Cortex of kidney (tissue), 1 donor: ENCODE measurements at places on chromosomes 16 and 17.

DNA sequence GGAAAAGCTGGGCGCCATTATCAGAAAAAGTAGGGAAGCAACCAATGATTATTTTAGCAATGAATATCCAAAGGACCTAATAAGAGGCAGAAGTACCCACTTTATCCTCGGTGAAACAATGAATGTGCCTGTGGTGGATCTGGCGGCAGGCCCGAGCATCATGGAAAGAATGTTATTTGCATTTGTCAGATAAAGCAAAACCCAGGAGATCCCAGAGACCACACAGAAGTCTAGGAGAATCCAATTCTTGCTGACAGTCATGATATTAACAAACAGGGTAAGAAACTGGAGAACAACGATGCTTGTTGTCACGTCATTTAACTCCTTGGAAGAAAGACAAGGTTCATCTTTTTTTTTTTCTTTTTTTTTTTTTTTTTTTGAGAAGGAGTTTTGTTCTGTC lies 12.0 kb upstream of the TNRC6A start:
- no peak for DNase-seq

DNA sequence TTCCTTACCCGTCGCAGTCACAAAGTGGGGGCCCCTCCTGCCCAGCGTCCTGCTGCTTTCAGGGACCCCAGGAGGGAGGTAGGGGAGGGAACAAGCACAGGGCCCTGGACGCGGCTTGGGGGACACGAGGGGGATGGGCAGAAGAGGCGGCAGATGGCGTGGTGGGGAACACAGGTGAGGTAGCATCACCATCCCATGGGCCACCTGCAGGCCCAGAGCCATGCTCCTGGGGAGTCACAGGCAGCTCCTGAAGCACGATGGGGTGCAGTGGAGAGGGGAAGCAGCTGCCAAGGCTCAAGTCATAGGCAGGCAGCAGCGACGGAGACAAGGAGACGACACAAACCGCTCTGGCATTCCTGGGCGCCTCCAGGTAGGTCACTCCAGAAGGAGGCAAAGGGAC lies 10.8 kb downstream of the UNKL start:
- no peak for DNase-seq

DNA sequence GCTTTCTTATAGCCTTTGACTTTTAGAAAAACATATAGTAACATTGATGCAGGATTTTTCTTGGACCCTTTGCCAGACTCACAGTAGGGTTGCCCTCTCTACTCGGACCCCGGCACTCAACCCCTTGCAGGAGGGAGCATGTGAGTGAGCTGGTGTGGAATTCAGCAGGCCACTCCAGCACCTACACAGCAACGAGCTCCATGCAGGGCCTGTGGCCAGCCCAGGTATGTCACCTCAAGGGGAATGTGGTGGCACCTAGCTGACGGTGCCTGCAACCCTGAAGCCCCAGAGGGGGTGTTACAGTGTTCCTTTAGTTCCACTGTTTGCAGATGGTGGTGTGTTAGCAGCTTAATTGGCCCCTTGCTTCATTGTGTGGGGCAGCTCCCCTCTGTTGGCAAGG lies 414.9 kb downstream of the KCNJ2 start:
- no peak for DNase-seq

DNA sequence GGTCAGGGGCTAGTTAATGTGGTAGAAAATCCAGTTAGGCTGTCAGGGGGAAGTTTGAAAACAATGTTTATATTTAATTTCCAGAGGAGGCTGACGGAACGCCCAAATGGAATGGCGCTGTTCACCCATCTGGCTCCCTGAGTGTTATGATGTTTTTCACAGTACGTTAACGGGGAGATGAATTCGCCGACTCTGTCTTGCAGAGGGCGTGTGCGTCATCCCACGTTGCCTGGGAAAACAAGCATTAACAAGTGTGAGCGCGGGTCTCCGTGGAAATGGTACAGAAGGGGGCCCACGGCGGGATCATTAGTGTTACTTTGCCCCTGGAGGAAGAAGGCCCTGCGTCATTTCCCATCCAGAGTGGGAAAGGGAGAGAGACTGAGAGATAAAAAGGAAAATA lies 29.6 kb downstream of the RGS9 start:
- DNase-seq = no peak

GRCh38 chr16:31003744-31004143 lies 6.7 kb downstream of the STX1B start:
- DNase-seq = no peak

- DNase-seq = no peak
Observed at GRCh38 chr16:66416939-66417700, 10.0 kb upstream of the BEAN1 start.

- DNase-seq = no peak
Observed at GRCh38 chr16:84087466-84088151, 29.1 kb downstream of the MBTPS1 start.

GRCh38 chr17:21286909-21287702 lies 2.6 kb downstream of the MAP2K3 start:
- DNase-seq = no peak

DNA sequence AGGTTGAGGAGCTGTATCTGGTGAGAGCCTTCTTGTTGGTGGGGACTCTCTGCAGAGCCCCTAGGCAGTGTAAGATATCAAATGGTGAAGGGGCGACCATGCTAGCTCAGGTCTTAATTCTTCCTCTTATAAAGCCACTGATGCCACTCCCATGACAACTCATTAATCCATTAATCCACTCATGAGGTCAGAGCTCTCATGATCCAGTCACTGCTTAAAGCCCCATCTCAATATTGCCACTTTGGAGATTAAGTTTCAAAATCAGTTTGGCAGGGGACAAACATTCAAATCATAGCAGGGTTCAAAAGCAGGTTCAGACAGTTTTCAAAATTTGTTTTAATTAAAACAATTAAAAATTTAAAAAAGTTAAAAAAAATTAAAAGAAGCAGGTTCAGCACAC lies 13.1 kb upstream of the SPECC1 start:
- DNase-seq = no peak

DNA sequence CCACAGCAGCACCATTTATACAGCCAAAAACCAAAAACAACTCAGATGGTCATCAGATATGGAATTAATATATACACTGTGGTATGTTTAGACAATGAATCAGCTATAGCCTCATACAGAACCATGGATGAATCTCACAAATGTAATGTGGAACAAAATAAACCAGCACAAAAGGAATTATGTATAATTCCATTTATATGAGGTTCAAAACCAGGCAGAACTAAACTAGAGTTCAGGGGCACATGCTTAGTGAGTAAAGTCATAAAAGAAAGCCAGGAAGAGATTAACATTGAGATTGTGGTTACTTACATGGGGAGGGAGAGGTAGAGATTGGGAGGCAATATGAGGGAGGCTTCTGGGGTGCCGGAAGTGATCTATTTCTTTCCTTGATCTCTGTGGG lies 231.1 kb downstream of the COPRS start:
- no peak for DNase-seq

- no peak for DNase-seq
Observed at GRCh38 chr17:4764595-4764994, 7.1 kb upstream of the TM4SF5 start.

DNA sequence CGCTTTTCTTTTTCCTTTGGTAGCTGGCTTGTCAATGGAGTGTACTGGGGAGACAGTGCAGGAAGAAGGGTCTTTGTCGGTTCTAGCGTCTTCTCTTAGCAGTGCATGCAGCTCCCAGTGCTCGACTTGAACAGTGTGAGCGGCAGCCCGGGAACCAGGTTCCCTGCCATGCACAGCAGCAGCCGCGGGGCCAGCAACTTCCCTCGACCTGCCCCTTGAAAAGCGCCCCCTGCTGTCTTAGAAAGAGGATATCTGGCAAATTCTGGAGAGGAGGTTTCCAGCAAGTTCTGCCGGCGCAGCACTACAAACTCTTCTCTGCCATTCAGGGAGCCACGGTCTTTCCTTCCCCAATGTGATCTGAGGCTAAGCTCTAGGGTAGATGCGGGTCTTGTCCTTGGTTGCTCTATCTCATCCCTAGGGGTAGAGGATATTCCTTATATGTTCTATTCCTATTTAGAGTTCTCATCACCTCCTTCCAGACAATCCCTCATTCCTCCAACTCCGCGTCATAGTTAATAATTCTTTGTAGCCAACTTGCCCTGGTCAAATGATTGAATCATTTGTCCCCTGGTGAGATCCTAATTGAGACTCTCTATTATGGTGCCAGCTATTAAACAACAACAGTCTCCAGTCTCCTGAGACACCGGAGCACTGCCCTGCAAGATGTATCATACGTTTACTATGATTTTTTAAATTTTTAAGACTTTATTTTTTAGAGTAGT lies 451.3 kb downstream of the PMP22 start:
- no peak for DNase-seq

GRCh38 chr17:66782851-66783250 lies 52.1 kb upstream of the CACNG5 start:
- no peak for DNase-seq

GRCh38 chr16:89040391-89040790 lies 53.3 kb upstream of the ACSF3 start:
- DNase-seq = no peak

DNA sequence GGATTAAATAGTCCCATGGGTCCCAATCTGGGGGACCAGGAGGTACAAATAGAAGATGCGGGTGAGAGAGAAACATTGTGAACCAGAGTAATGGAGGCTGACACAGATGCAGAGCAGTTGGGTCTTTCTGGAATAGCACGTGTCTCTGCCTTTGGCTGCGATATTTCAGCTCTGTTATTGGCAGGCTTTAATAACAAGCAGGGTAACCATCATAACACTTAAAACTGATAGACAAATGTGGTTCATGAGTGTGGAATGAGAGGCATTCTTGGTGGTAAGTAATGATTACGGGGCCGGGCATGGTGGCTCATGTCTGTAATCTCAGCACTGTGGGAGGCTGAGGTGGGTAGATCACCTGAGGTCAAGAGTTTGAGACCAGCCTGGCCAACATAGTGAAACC lies 110.3 kb downstream of the SNX29 start:
- no peak for DNase-seq

GRCh38 chr17:50199803-50200456 lies 1.5 kb downstream of the COL1A1 start:
- DNase-seq = no peak

DNA sequence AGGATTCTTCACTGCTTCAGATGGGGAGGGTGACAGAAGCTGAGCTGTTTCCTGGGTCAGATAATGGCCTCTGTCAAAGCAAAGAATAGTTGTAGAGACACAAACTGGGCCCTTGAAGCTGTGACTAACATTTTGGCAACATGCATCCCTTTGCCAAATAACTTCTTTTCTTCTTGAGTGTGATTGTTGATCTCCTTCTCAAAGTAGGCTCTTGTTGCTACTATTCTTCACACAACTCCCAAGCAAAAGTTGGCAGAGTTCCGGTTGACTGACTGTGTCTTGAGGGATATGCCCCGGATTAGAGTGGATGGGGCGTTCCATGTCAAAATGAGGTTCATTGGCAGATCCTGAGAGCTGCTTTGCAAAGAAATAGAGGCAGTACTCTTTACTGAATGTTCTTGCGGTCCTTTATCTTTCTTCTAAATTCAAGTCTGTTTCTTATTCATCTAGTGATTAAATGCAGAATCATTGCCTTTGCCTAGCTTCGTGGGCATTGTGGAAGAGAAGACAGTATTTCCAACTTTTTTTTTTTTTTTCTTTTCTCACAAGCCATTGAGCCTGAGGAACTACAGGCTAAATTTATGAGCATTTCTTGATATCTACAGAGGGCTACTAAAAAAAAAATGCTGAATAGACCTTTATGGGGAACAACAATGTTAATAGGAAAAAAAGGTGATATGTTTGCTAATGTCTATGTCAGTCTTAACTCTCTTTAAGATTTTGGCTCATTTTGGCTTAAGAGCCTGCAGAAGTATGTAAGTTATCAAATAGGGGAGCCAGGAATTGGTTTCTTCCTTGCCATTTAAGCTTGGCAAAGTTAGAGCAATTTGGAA lies 5.8 kb downstream of the WIPF2 start:
- no peak for DNase-seq

DNA sequence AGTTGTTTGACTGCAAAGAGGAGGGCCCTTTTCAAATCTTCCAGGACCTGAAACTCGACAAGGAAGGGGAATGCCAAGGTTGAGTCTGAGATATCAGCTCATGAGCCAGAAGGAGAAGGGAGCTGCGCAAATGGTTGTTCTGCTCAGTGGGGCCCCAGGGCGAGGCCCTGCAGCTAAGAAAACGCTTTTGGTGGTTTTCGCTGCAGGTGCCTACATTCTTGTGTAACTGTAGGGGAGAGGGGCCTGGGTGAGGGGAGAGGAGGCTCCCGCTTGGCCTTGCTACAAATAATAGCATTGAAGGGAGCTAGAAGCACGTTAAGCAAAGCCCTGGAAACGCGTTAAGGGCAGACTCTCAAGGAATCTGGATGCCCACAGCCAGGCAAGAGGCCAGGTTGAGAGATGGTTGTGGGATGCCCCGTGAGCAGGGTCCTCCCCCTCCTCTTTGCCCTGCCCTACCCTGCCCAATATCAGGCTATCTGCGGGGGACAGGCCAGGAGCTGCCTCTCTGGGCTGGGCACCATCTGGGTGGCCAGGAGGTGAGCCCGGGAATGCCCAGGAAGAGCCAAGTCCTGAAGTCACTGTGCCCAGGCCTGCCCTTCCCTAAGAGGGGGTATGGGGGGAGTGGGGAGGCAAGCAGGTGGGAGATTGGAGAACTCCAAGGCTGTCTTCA lies 21.9 kb downstream of the GPR142 start:
- DNase-seq = no peak

GRCh38 chr16:57470711-57471110 lies 8.2 kb downstream of the POLR2C start:
- no peak for DNase-seq

- DNase-seq = no peak
Observed at GRCh38 chr17:17506181-17506741, 10.1 kb upstream of the RASD1 start.

DNA sequence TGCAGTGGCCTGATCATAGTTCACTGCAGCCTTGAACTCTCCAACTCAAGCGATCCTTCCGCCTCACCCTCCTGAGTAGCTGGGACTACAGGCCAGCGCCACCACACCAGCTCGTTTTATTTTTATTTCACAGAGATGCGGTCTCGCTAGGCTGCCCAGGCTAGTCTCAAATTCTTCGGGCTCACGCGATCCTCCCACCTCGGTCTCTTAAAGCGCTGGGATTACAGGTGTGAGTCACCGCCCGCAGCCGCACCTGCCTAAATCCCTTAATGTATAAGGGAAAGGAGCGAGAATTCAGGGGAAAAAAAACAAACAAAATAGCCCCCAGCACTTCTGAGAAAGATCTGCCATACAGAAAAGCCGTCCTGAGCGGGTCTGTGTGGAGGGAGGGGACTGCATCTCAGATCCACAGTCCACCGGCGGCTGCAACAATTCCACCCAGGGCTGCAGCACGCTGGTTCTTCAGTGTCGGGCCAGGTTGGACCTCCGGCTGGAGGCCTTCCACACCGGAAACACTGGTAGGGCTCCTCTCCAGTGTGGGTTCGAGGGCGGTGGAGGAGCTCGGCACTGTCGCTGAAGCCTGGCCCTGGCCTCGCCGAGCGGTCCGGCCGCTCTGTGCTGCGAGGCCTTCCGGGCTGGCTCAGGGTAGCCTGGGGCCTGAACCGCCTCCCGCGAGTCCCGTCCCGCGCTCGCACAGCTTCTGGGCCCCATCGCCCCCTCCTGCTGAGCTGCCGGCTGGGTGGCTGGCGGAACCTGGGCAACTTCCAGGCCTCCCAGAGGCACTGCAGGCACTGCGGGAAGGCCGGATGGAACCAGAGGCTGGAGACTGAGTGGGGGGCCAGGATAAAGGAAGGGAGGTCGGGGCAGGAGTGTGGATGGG lies 7.0 kb downstream of the ZNF843 start:
- DNase-seq = no peak

GRCh38 chr17:61648587-61648986 lies 57.6 kb upstream of the NACA2 start:
- no peak for DNase-seq

GRCh38 chr16:414395-415169 lies 10.9 kb upstream of the RAB11FIP3 start:
- DNase-seq = no peak

GRCh38 chr16:48409839-48410632 lies 24.8 kb upstream of the SIAH1 start:
- no peak for DNase-seq

GRCh38 chr16:62100651-62101050 lies 64.4 kb upstream of the CDH8 start:
- no peak for DNase-seq
